Effector memory CD4-positive, alpha-beta T cell (primary cell): ENCODE measurements at places on chromosomes 7 and 10.

DNA sequence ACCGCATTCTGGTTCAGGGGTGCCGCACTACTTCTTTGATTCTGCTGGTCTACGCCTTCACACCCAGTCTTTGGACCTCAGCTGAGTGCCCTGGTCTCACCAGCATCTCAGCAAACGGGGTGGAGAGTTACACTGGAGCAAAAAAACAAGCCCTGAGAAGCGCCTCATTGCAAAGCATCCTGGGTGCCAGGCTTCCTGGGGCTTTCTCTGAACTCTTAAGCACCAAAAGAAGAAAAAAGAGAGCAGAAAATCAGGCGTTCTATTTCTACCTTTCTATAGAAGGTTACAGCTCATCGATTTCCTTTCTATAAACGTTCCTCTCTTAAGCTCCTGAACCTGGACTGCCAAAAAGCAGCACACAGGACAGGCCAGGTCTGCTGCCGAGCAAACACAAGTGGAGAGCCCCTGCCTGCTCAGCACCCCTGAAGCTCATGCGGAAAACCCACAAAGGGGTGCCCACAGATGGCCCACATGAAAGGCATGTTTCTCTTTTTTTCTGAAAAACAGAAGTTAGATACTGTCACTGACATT, 217.9 kb downstream of the SFMBT2 start:
- H3K27me3 ChIP-seq: no peaks in the 10 kb centered on the region
- H3K4me3 ChIP-seq: peak overlapping the region; percentile 13
- H3K27ac ChIP-seq: peak overlapping the region; percentile 51

DNA sequence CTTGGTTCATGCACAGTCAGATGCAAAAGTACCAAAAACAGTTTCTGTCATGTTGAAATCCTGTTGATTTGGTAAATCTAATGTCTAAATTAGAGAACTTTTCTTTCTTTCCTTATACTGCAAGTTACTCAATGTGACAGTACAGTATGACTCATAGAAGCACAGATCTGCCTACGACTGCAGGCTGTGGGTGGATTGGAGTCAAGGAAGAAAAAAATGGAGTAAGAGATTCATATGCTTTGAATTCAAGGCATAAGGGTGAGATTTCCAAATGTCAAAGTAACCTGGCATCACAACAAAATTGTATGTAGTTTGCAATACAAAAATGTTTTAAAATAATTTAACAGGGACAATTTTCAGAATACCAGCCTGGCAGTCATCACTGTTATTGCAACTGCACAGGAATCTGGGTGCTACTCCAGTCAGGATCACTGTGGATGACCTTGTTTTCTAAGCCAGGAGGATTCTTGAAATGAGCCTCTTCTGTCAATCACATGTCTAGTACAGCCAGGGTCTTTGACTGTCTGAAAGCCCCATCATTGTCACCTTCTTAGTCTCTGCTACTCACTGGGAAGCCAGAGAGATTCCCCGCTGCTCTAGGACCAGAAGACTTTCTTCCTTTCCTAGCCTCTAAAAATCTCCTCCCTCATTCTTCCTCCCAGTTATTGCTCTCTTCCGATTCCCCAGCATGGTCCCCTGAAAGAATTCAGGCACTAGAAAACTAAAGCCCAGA, 83.6 kb downstream of the CD36 start:
- H3K36me3 ChIP-seq: no peaks in the 10 kb centered on the region
- DNase-seq: no peak
- H3K27ac ChIP-seq: no peak overlapping the region

DNA sequence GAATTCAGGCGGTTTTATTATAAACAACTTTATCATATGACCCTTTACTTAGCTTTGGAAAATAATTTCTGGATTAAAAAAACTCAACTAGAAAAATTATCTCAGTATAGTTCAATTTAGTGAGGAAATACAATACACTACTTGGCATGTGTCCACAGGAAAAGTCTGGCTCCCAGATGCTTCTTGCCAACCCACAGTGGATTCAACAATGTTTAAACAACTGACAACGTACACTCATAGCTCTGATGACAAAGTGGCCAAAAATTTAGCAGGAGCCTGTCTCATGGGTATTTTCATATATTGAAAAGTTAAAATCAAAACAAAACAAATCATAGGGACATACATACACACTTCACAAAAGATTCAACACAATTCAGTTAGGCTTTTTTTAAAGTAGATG, 158.8 kb downstream of the SKAP2 start:
- H3K4me3 ChIP-seq: no peak overlapping the region
- no peaks in the 10 kb centered on the region for H3K4me1 ChIP-seq
- no peak for DNase-seq
- no peaks in the 10 kb centered on the region for H3K27me3 ChIP-seq
- H3K36me3 ChIP-seq: no peaks in the 10 kb centered on the region

- no peaks in the 10 kb centered on the region for H3K27me3 ChIP-seq
- DNase-seq: no peak
- no peaks in the 10 kb centered on the region for H3K36me3 ChIP-seq
These were observed 6.2 kb downstream of the VWA2 start for GRCh38 chr10:114245121-114245791.

DNA sequence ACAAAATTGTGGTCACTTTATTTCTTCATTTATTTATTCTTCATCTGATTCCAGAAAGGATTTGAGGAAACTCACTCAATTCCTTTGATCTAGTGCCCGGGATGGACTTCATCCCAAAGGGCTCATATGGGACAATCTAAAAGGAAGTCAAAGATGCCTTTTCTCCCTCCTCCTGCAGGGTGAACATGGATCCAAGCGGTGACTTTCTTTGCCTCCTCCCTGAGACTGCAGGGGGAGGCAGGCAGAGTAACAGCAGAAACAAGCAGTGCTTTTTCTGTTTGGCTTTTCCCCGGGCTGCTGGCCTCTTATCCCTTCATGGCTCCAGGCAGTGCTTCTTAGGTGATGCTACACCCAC, 10.0 kb upstream of the DNMBP start:
- H3K27me3 ChIP-seq: no peaks in the 10 kb centered on the region
- no peaks in the 10 kb centered on the region for H3K36me3 ChIP-seq
- DNase-seq: no peak
